ENCODE measurements at places on chromosomes 3 and 15.
A peak's percentile ranks its signal among the peaks of the same experiment; 100 is the strongest.

- no peak overlapping the region for H3K27ac ChIP-seq
- H3K27me3 ChIP-seq = peaks cover 9% of the 10 kb centered on the region
- H3K36me3 ChIP-seq = no peaks in the 10 kb centered on the region
- peak; percentile 2 for DNase-seq
Measured at GRCh38 chr15:73320619-73321180, 48.1 kb downstream of the HCN4 start.

DNA sequence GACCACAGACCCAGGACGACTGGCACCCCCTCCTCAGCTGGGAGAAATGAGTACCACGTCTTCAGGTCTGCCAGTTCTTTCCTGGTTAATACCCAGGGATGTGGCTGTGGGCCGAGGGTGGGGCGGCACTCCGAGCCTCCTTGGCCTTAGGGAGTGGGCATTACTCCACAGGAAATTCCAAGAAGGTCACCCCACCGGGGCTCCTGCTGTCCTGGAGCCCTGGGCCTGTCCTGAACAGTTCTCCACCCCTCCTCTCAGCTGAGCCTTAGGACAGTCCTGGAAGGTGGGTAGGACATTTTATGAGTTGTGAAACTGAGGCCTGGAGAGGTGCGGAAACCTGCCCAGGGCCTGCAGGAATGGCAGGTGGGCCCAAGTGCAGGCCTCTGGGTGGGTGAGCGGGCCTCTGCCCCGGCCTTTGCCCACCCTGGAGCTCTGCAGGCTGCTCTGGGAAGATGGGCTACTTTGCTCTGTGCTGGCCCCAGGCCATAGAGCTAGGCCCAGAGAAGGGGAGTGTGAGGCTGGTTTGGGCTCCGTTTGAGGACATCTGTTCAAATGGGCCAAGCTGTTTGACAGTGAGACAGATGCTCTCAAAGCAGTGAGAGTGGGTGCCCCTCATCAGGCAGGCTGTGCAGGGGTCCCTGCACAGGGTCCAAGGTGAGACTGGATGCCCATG lies 103.1 kb downstream of the TMEM266 start:
- H3K36me3 ChIP-seq = no peaks in the 10 kb centered on the region
- no peaks in the 10 kb centered on the region for H3K4me1 ChIP-seq
- DNase-seq = no peak
- H3K4me3 ChIP-seq = no peak overlapping the region

DNA sequence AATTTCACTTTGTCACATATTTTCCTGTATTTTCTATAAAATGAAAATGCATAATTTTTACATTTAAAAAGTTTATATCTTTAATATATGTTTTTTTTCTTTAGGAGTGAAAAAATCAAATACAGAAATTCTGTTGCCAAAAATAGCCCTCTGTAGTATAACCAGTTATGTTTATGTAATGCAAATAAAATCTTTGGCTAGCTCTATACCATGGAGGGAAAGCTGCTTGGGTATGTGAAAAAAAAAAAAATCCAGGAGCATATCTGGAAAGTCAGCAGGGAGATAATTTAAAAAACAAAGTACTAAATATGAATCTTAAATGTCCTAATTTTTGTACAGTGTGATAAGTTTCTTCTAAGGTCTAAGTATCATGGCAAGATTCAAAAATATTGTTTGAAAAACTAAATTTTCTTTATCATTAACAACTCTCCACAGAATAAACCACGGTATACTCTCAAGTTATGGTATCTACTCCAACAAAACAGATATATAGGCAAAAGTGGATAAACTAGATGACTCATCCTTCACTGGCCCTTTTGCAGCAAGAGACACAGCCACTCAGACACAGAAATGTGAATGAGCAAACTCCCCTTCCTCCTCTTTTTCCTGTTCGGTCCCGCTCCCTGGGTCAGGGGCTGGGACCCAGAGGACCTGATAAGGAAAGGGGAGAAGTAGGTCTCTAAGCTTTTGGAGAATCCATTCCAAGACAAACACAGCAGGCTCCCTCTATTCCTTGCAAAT lies 66.6 kb downstream of the PDZRN3 start:
- DNase-seq = no peak
- no peaks in the 10 kb centered on the region for H3K4me1 ChIP-seq
- no peak overlapping the region for H3K27ac ChIP-seq

- H3K4me3 ChIP-seq = no peak overlapping the region
- no peak for DNase-seq
- peaks cover 2% of the 10 kb centered on the region for H3K36me3 ChIP-seq
- peak overlapping the region; percentile 69 for H3K27ac ChIP-seq
Measured at GRCh38 chr3:45566196-45566595, 28.4 kb upstream of the LIMD1 start.

GRCh38 chr3:172134352-172134751 lies 95.0 kb downstream of the FNDC3B start:
- no peak overlapping the region for H3K27ac ChIP-seq
- H3K4me3 ChIP-seq = no peak overlapping the region
- H3K27me3 ChIP-seq = no peaks in the 10 kb centered on the region
- H3K4me1 ChIP-seq = peaks cover 61% of the 10 kb centered on the region
- H3K36me3 ChIP-seq = peaks cover 4% of the 10 kb centered on the region
- DNase-seq = no peak

- H3K4me3 ChIP-seq = no peak overlapping the region
- no peaks in the 10 kb centered on the region for H3K4me1 ChIP-seq
- no peak for DNase-seq
- no peaks in the 10 kb centered on the region for H3K36me3 ChIP-seq
Measured at GRCh38 chr3:50218448-50218847, 13.4 kb downstream of the SLC38A3 start.

DNA sequence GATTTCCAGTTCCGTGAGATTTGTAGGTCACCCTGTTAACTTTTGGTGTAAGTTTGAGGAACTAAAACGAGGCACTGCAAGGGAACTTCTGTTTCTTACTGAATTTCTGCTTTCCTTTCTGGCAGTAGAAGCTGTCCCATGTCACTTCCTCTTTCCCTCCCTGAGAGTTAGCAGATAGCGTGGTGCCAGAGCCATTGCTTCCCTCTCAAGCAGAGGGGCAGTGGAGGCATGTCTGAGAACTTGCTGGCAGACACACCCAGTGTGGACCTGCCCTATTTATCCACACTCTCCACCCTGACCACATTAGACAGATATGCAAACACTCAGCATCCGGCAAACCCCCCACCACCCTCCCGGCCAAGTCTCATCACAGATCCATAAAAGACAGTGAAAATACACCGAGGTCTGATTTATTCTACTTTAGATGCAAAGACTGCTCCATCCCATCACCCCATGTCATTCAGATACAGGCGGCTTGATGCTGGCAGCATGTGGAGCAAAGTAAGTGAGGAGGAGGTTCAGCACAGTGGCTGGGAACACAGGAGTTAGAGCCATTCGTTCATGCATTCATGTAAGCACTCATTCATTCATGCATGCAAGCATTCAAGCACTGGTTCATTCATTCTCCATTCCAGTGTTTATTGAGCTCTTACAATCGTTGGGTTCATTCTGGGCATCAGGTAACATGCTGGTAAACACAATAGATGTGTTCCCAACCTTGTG lies 324.7 kb downstream of the SHQ1 start:
- H3K4me3 ChIP-seq = no peak overlapping the region
- H3K36me3 ChIP-seq = no peaks in the 10 kb centered on the region
- DNase-seq = no peak
- H3K4me1 ChIP-seq = peaks cover 45% of the 10 kb centered on the region

DNA sequence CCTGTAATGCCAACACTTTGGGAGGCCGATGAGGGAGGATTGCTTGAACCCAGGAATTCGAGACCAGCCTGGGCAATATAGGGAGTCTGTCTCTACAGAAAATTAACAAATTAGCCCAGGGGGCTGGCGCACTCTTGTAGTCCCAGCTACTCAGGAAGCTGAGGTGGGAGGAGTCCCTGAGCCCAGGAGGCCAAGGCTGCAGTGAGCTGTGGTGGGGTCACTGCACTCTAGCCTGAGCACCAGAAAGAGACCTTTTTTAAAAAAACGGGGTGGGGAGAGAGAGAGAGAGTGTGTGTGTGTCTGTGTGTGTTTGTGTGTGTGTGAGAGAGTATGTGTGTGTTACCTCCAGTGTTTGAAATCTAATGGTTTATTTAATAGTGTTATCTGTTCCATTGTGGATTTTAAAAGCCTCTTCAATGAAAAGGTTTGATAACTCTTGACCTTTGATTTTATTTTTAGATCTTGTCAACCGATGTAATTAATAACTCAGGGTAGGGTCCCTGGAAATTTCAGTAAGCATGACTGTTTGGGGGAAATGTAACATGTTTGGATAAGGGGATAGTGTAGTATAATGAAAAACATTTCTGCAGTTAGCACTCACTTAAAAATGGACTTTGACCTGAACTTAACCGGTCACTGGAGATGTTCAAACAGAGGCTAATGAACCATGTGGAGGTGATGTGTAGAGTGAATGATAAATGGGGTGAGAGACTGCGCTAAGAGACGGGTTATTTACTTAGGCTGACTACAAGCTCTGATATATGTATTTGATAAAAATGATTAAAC lies 29.7 kb downstream of the LRCH3 start:
- no peak for DNase-seq
- H3K4me1 ChIP-seq = no peaks in the 10 kb centered on the region
- H3K36me3 ChIP-seq = peaks cover 14% of the 10 kb centered on the region

- H3K27ac ChIP-seq = no peak overlapping the region
- no peak for DNase-seq
- H3K36me3 ChIP-seq = no peaks in the 10 kb centered on the region
Measured at GRCh38 chr3:127760361-127760760, 62.0 kb downstream of the MGLL start.

DNA sequence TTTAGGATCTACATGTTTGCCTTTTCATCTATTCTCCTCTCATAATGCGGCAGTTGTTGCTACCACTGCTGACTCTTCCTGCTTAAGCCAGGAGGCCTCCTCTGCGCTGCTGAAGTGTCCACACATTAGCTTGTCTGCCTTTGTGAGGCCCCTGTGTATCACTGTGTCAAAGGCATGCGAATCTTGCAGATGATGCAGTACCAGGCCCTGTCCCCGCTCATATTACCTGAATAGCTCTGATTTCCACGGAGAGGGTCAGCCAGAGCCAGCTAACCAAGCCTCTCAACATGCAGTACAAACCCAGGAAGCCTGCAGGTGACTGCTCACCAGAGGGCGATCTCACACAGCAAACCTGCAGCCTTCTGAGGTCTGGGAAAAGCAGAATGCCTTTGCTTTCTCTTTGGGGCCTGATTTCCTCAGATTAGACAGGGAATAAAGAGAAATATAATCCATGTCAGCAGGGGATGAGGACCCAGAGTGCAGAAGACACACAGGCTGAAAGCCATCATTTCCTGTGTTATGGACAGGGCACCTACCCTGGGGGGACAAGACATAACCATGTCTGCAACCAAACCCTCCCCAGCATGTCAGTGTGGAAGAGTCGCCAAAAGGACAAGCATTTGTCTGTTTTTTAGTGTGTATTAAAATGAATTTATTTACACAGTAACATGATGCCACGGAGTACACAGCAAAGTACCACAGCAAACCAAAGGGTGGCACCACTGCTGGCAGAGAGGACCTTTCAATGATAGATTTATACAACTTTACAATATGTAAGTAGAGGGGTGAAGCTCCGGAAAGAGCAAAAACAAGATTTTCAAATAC lies 36.8 kb upstream of the TSPAN3 start:
- H3K4me1 ChIP-seq = no peaks in the 10 kb centered on the region
- no peak overlapping the region for H3K27ac ChIP-seq
- H3K27me3 ChIP-seq = no peaks in the 10 kb centered on the region
- no peaks in the 10 kb centered on the region for H3K36me3 ChIP-seq

- H3K36me3 ChIP-seq = no peaks in the 10 kb centered on the region
- no peak for DNase-seq
- no peak overlapping the region for H3K4me3 ChIP-seq
- no peaks in the 10 kb centered on the region for H3K4me1 ChIP-seq
Measured at GRCh38 chr3:63245726-63246241, 32.3 kb upstream of the SYNPR start.

DNA sequence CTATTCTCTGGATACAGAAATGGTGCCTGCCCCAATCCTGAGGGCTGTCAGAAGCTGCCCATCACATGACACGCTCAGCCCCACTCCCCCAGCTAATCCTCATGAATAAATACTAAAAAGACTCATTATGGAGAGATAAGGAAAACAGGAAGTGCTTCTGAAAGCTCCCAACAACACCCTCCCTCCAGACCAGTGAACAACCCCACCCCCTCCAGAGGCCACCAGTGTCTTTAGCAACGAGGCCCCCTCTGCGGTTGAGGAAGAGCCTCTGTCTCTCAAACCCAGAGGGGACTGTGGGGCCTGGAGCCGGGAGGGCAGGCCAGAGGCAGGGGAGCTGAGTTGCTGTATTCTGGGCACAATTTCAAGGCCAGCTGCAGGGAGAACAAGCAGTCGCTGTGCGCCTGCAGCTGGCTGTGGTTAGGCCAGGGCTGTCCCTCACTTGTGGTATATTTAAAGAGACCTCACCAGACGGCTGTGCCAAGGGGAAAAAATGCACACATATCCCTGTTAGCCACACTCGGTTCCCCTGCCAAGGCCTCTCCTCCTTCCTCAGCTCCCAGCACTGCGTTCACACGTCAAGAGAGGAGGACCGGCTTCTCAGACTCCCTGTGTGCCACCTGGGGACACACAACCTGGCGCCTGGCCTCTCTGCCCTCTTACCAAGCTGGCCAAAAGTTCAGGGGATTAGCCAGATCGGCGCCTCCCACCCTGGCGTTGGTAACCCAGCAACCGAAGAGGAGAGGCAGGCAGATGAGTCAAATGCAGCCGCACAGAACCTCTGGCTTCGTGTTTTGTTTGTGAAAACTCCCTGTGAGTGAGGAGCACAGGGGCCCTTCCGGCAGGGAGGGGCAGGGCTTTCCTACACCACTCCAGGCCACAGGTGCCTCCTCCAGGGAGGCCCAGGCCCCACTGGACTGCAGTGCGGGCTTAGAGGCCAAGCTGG lies 101.2 kb upstream of the ETV5 start:
- no peaks in the 10 kb centered on the region for H3K36me3 ChIP-seq
- H3K27me3 ChIP-seq = peaks cover 7% of the 10 kb centered on the region
- peak; percentile 19 for DNase-seq
- H3K4me3 ChIP-seq = no peak overlapping the region

GRCh38 chr3:55185380-55185779 lies 257.5 kb upstream of the LRTM1 start:
- H3K4me1 ChIP-seq = no peaks in the 10 kb centered on the region
- no peak overlapping the region for H3K4me3 ChIP-seq
- no peaks in the 10 kb centered on the region for H3K36me3 ChIP-seq
- H3K27me3 ChIP-seq = peaks cover 1% of the 10 kb centered on the region
- no peak for DNase-seq

GRCh38 chr3:153897842-153898241 lies 223.3 kb upstream of the ARHGEF26 start:
- peaks cover 3% of the 10 kb centered on the region for H3K27me3 ChIP-seq
- H3K27ac ChIP-seq = no peak overlapping the region
- H3K36me3 ChIP-seq = no peaks in the 10 kb centered on the region
- H3K4me1 ChIP-seq = no peaks in the 10 kb centered on the region
- no peak overlapping the region for H3K4me3 ChIP-seq

DNA sequence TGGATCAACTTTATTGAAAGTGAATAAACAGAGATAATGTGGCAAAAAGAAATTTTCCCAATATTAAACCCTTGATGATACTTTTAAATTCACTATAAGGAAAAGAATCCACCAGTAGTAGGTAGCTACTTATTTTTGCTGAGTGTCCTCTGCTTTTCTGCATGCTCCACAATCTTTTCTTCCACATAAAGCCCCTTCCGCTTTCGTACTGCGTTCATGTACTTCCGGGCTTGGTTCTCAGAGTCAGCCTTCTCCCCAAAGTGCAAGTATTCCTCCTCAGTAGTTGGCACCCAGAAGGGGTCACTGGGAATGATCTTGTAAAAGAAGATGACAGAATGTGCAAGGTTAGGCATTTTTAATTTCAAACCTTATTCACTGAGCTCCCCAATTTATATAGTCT lies 84.4 kb upstream of the MEX3B start:
- H3K27me3 ChIP-seq = no peaks in the 10 kb centered on the region
- no peak for DNase-seq
- peaks cover 26% of the 10 kb centered on the region for H3K36me3 ChIP-seq
- no peak overlapping the region for H3K27ac ChIP-seq
- H3K4me3 ChIP-seq = no peak overlapping the region
